GM04503 (cell line): ENCODE measurements at places on chromosomes 16 and 17.

GRCh38 chr17:59914274-59914854 lies 21.4 kb downstream of the RPS6KB1 start:
- DNase-seq = no peak

DNA sequence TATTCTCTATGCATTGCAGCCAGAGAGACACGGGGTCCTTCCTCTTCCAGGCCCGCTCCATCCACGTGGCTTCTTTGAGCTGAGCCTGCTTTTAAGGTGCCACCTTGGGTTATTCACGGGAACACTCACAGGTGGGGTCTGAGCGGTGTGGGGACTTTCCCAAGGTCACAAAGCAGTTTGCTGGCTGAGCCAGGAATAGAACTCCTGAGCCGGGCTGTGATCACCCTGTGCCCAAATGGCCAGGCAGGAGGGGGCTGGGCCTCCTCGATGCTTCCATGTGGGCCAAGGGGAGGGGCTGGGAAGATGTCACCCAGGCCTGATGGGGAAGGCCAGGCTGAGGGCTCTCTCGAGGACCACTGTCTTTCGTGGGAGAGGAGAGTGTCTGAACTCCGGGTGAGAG lies 13.0 kb upstream of the GSE1 start:
- no peak for DNase-seq

GRCh38 chr16:50842589-50842988 lies 100.7 kb downstream of the CYLD start:
- no peak for DNase-seq

DNA sequence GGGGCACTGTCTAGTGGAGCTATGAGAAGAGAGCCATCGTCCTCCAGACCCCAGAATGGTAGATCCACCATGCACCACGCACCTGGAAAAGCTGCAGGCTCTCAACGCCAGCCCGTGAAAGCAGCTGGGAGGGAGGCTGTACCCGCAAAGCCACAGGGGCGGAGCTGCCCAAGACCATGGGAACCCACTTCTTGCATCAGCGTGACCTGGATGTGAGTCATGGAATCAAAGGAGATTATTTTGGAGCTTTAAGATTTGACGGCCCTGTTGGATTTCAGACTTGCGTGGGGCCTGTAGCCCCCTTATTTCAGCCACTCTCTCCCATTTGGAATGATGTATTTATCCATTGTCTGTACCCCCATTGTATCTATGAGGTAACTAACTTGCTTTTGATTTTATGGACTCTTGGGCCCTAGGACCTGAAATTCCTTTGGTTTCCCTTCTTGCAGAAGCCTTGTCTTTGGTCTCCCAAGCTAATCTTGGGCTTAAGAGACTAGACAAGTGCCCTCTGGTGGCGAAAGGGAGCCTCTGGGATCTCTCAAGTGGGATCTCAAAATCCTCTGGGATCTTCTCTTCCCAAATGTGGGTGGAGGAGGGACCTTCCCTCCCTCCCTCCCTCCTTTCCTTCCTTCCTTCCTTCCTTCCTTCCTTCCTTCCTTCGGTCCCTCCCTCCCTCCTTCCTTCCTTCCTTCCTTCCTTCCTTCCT lies 58.2 kb upstream of the HAPSTR1 start:
- no peak for DNase-seq

- no peak for DNase-seq
Measured at GRCh38 chr17:8056232-8056975, 17.5 kb downstream of the ALOX15B start.

DNA sequence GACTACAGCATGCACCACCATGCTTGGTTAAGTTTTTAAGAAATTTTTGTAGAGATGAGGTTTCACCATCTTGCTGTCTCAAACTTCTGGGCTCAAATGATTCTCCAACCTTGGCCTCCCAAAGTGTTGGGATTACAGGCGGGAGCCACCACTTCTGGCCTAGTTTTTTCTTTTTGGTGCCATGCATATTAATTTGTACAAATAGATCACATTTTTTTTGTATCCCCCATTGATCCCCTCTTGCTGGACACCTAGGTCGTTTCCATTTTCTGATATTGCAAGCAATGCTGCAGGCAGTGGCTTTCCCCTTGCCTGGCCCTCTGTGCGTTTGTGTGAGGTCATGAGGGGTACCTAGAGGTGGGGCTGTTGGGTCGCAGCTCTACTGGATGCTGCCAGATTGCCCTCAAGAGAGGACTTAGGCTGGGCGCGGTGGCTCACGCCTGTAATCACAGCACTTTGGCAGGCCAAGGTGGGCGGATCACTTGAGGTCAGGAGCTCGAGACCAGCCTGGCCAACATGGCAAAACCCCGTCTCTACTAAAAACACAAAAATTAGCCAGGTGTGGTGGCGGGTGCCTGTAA lies 23.8 kb downstream of the RAP1GAP2 start:
- DNase-seq = no peak

DNA sequence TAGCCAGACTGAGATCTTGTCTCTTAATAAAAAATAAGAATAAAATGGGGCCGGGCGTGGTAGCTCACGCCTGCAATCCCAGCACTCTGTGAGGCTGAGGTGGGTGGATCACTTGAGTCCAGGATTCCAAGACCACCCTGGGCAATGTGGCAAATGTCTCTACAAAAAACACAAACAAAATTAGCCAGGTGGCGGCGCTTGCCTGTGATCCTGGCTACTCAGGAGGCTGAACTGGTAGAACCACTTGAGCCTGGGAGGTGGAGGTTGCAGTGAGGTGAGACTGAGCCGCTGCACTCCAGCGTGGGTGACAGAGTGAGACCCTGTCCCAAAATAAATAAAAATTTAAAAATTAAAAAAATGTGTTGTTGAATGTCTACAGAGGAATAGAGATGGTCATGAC lies 2.9 kb upstream of the DEF8 start:
- no peak for DNase-seq

DNA sequence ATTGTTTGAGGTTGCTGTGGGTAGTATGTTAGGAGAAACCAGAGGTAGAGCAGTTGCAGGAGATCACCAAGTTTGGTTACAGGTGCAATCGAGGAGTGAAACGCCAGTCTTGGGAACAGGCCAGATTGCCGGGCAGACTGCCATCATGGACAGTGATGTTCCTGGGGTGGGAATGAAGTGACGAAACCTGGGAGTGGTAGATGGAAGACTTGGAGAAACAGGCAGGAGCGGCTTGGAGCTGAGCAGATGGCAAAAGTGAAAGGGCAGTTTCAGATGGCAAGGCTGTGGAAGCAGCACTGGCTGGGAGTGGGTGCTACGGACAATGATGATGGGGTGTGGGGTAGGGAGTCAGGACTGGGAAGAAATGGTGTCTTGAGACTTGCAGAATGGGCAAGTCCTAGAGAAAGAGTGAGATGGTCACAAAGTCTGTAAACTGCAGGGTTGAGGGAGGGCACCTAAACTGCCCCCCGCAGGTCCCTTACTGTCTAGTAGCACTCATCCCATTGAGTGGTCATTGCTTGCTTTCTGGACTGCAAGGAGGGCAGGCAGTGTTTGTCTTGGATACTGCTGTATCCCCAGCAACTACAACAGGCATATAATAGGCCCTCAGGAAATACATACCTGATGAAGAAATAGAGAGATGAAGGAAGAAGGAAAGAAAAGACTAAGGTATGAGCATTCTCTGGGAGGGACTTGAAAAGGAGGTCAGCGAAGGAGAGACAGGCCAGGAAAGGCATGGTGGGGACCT lies 29.5 kb upstream of the ULK2 start:
- no peak for DNase-seq

- DNase-seq = no peak
Measured at GRCh38 chr17:20022701-20023100, 13.5 kb downstream of the SPECC1 start.

GRCh38 chr16:87924041-87924810 lies 12.1 kb downstream of the CA5A start:
- no peak for DNase-seq

GRCh38 chr17:2170023-2170422 lies 115.1 kb downstream of the HIC1 start:
- DNase-seq = no peak

GRCh38 chr16:53781023-53781605 lies 77.2 kb downstream of the FTO start:
- no peak for DNase-seq

- no peak for DNase-seq
Measured at GRCh38 chr16:48503779-48504178, 106.2 kb downstream of the N4BP1 start.

DNA sequence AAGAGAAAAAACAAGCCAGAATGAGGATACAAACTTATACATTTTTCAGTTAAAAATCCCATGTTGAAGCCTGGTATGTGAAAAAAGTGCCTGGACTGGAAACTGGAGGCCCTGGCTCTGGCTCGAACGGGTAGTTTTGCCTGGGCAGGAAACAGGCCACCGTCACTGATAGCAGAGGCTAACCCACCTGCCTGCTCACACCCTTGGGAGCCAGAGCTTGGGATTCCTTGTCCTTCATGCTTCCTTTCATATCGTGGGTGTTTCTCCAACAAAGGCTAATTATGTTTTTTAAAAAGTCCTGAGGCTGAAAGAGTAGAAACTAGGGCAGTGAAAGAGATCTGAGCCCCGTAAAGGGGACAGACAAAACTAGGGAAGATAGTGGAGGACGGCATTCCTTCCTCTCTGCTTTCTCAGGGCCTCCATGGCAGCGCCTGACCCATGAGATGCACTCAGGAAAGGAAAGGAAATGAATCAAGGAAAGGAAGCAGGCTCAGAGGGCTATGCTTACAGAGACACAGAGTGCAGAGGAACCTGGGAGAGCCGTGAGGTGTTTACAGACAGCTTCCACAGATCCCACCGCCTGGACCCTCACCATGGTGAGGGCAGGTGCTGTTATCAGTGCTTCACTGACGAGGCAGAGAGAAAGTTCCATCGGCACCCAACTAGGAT lies 138.1 kb downstream of the PARN start:
- no peak for DNase-seq

- DNase-seq = no peak
Measured at GRCh38 chr16:88329726-88330700, 52.7 kb upstream of the ZNF469 start.

GRCh38 chr16:88351491-88352101 lies 31.2 kb upstream of the ZNF469 start:
- DNase-seq = no peak

DNA sequence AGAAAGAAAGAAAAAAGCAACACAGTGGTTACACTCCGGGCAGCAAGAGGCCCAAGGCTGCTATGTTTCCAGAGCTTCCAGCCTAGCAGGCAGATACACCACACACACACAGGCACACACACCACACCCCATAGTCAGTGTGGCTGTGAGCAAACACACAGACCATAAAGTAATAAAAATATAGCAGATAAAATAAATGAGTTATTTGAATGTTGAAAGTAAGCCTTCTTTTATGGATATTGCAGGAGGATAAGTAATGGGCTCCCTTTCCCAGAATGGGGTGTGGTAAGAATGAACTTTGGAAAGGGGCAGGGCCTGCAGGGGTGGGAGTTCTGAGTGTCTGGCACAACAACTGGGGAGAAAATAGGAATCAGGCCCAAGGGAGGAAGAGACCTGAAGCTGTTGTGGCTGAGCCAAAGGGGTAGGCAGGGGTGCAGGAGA lies 4.8 kb upstream of the CDK5RAP3 start:
- peak; percentile 39 for DNase-seq

GRCh38 chr17:21075739-21076085 lies 32.9 kb upstream of the USP22 start:
- DNase-seq = no peak

DNA sequence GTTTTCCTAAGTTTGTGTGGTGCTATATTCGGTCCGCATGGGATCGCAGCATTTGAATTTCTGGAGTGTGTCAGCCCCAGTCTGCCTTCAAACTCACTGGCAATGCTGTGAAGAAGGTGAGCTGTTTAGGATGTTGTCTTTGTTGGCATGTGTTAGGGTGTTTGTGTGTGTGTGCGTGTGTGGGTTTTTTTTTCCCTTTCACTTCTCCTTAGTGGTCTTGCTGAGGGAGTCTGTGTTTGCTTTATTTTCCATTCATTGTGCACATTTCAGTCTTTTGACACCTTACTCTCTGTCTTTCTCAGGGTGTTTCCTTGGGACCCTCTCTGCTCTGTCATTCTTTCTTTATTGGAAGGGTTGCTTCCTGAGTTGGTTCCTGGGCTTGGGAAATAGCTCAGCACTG lies 27.7 kb upstream of the RBFOX1 start:
- DNase-seq = no peak

DNA sequence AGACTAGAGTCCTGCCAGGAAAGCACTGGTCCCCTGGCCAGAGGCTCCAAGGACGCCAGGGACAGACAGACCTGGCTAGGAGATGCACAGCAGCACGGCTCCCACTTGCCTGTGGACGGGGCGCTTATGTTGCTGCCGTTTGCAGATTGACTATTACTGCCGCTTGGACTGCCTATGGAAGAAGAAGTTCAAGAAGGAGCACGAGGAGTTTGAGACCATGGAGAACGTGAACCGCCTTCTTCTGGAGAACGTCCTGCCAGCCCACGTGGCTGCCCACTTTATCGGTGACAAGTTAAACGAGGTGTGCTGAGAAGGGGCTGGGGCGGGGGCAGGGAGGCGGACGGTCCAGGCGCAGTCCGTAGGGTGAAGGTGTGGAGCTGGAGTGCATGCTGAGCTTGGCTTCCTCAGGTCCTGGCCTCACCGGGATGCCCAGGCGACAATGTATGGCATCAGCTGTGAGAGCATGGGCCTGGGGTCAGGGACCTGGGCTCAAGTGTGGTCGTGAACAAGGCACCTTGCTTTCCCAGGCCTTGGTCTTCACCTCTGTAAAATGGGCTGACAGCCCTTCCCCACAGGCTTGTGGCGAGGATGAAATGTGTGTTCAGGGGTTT lies 45.6 kb downstream of the ADCY7 start:
- no peak for DNase-seq

- DNase-seq = no peak
Measured at GRCh38 chr16:6541267-6541666, 791.4 kb upstream of the RBFOX1 start.

- peak; percentile 88 for DNase-seq
Measured at GRCh38 chr16:23905027-23905426, 69.2 kb downstream of the PRKCB start.

- DNase-seq = no peak
Measured at GRCh38 chr17:79888811-79889634, 49.8 kb upstream of the CBX4 start.

DNA sequence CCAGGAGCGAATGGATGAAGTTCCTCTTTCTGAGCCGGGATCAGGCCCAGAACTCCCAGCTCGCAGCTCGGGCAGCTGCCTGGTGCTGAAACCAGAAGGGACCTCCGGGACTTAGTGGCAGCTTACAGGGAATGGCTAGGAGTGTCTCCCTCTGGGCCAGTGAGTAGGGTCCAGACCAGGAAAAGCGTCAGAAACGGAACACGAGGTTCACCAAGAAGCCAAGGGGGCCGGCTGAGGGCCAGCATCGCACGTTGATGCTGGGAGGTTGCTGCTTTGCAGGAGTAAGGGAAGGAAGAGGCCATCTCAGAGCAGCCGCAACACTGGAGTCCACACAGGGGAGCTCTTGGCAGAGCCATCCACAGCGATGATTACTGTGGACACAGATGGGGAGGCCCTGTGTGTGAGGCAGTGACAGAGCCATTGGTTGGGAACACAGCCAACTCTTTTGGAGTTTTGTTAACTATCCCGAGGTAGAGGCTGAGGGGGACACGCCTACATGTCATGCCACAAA lies 74.0 kb upstream of the CREBBP start:
- DNase-seq = no peak

DNA sequence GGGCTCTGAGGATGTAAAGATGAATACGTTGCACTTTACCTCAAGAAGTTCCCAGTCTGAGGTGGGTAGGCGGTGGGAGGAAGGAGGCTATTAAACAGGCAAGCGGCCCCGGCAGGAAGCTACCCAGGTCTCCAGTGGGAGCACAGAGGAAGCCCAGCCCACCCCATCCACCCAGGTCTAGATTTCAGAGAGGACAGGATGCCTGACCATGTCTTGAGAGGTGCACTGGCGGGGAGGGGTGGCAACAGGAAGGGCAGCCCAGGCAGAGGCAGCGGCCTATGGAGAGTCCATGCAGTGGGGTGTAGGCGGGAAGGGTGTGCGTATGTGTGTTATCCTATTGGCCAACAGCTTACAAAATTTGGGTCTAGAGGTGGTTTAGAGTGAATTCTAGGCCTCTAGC lies 13.9 kb downstream of the SARM1 start:
- no peak for DNase-seq
